Activated naive CD4-positive, alpha-beta T cell (primary cell): ENCODE measurements at places on chromosomes 7 and 10.

DNA sequence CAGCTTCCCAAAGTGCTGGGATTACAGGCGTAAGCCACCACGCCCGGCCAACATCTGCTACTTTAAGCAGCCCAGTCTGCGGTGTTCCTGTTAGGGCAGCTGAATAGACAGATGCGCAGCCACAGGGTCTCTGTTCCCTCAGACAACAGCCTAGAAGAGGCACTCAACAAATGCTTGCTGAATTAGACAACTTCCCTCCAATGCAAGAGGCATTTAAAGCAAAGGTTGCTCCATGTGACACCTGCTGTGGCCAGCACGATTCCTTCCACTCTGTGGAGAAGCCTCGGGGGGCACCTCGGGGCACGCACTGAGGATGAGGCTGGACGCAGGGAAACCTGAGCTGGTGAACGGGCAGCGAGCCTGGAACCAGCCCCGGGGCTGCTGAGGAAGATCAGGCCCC, 237.8 kb downstream of the MAD1L1 start:
- DNase-seq: no peak

DNA sequence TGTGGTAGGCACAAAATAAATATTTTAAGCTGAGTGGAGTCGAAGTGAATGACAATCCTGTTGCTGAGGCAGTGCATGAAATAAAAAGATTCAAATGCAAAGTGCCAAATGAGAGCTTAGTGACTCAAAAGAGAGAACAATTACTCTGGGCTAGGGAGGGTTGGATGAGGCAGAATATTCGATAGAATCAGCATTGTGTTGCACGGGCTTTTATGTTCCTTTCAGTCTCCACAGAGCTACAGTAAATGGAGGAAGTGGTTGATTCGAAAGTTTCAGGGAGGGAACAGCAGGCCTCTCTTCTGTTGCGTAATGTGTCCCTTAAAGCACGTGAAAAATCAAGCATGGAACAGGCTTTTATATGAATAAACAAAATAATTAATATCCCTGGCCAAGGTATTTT, 599.3 kb upstream of the CELF2 start:
- no peak for DNase-seq

- DNase-seq: no peak
Measured at GRCh38 chr10:45209888-45210287, 105.5 kb downstream of the OR13A1 start.

- DNase-seq: no peak
Measured at GRCh38 chr7:43785420-43785819, 26.9 kb downstream of the BLVRA start.

DNA sequence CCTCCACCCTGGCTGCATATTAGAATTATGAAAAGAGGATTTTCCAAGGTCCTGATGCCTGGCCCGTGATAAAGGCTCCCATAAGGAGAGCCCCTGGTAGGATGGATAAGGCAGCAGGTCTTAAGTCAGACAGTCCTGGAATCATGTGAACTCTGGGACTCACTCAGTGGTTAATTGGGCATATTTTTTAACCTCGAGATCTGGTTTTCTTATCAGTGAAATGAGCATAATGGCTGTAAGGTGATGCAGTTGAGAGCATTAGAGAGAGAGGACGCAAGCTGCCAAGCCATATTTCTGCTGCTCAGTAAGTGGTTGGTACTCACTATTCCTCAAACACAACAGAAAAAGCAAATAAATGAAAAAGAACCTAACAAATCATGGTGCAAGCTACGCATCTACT, 37.8 kb downstream of the TARP start:
- no peak for DNase-seq

DNA sequence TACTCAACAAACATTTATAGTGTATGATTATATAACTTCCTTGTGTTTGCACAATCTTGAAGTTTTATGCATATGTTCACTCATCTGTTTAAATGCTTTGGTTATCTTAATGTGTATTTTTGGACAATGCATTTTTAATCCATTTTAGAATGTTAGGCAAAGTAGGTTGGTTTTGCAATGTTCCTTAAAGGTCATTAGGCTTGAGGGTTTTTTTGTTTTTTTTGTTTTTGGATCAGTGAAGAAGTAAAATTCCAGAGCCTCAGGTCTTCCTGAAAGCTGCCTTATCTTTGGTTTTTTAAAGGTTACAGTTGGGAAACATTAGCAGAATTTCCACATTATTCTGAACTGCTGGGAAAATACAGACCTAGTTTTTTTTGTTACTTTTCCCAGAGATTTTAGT, 12.8 kb downstream of the MDFIC start:
- no peak for DNase-seq

GRCh38 chr10:12348294-12348869, 965 bp upstream of the CAMK1D start:
- DNase-seq: no peak

DNA sequence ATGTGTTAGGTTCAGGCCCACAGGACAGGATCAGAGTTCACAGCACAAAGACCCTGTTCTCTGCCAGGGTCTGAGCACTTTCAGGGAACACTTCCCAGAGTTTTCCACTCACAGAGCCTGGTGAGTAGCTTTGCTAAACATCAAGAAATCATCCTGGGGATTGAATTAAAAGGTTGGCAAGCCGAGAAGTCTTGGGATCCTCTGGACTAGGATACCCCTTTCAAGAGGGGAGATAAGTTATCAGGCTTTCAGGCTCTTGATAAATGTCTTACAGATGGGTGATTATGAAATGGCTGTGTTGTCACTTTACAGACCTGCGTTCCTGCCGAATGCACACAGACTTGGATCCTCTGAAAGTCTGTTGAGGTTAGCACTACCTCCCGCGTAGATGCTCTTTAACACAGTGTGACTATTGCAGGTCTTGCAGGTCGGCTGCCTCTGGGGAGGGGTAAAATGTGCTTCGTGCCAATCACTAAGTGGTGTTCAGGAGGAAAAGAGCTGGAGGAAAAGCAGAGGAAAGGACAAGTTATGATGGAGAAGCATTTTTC, 473.5 kb upstream of the AKR1E2 start:
- no peak for DNase-seq

- no peak for DNase-seq
Measured at GRCh38 chr7:129989466-129989865, 36.7 kb upstream of the UBE2H start.

GRCh38 chr10:2529945-2530344, 537.4 kb upstream of the PFKP start:
- no peak for DNase-seq

- no peak for DNase-seq
Measured at GRCh38 chr10:88162852-88163251, 299.4 kb downstream of the PTEN start.

DNA sequence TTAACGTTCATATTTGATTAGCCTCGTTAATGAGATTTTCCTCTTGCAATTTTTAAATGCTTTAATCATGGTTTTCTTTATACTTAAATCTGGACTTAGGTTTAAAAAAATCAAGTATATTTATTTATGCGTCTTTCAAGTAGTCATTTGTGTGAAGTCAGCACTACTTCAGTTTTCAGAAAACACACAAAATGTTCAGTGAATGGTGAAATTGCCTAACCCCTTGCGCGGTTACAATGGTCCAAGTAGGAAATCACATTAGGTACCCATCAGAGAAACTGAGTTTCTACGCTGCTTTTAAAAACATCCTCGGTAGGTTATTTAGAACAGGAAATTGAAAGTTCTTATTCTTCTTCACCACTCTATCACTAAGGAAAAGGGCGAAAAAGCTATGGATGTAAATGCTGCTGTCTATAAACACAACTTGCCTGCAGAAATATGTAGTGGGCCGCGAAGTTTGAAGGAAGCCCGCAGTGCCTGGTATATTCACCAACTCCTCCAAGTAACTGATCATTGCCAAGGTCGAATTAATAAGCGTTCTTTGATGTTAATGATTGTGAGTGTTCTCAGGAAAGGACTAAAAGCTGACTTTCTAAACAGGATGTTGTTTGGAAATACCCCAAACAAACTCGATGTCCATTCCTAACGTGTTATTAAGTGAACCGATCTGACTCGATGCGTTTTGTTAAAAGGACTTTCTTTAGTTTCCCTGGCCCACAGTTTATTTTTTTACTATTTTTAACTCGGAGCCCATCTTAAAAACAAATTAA, 1.0 kb downstream of the SYPL1 start:
- no peak for DNase-seq

DNA sequence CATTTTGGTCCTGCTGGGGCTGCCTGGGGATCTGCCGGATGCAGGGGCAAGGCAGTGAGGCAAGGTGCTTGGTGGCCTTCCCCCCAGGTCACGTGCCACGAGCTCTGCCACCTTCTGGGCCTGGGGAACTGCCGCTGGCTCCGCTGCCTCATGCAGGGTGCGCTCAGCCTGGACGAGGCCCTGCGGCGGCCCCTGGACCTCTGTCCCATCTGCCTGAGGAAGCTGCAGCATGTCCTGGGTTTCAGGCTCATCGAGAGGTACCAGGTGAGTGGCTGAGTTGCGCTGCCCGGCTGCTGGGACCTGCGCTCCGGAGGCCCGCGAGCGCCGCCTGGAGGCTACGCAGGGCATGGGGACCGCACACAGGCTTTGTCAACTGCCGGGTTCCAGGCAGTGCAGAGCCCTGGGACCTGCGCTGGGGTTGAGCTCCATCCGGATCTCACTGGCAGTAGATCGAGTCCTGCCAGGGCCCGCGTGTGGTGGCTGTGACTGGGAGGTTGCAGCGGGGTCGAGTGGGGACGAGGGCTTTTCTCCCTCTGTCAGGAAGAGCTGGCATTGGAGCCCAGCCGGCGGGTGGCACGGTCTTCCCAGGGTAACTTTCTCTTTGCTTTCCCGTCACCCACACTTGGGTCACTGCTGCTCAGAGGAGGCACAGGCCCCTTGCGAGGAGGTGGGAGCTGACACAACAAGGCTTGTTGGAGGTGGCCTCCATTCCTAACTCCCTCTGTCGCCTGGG, 21.7 kb downstream of the AMZ1 start:
- peak; percentile 56 for DNase-seq

DNA sequence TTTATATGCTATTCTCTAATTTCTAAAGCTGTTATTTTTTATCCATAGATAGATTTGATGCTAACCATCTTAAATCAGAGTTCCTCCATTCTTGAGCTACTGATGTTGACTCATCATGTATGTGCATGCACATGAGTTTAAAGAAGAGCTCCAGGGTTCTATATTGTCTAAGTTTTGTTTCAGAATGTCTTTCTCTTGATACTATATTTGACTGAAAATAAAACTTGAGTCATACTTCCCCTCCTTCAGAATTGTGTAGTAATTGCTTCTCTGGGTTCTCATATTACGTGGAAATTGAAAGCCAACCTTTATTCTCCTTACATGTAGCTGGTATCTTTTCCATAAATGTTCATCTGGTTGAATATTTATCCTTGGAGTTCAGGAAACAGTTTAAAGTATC, 89.4 kb downstream of the LRRTM3 start:
- DNase-seq: no peak

- no peak for DNase-seq
Measured at GRCh38 chr10:124825702-124826101, 24.1 kb downstream of the ABRAXAS2 start.

DNA sequence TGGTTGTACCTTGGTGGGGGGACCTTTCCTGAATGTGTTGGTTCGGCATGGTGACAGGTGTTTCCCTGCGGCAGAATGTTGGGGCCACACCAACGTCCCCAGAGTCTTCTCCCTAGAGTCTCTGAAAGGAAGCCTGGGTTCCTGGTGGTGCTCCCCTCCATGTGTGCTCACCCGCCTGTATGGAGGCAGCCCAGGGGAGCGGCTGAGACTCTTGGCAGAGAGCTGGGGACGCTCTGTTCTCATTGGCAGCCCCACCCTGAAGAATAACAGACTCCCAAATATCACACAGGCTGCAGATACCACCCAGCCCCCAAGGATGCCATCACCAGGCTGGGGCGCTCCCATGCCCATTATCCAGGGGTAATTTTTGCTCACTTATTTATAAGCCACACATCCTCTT, 34.8 kb downstream of the CHST12 start:
- no peak for DNase-seq

DNA sequence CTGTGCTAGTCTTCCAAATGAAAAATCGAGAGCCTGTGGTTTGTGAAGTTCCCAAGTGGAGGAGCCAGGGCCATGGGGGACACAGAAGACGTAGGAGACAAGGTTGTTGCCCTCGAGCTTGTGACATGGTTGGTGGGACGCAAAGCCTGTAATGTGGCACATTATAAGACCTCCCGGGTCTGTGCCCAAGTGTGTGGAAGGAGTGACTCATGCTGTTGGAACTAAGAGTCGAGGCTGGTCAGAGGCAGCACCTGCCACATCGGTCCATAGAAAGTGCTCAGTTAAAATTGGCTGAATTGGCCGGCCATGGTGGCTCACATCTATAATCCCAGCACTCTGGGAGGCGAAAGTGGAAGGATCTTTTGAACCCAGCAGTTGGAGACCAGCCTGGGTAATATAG, 27.0 kb upstream of the PODXL start:
- no peak for DNase-seq

GRCh38 chr7:94375691-94376090, 19.0 kb upstream of the COL1A2 start:
- DNase-seq: no peak

DNA sequence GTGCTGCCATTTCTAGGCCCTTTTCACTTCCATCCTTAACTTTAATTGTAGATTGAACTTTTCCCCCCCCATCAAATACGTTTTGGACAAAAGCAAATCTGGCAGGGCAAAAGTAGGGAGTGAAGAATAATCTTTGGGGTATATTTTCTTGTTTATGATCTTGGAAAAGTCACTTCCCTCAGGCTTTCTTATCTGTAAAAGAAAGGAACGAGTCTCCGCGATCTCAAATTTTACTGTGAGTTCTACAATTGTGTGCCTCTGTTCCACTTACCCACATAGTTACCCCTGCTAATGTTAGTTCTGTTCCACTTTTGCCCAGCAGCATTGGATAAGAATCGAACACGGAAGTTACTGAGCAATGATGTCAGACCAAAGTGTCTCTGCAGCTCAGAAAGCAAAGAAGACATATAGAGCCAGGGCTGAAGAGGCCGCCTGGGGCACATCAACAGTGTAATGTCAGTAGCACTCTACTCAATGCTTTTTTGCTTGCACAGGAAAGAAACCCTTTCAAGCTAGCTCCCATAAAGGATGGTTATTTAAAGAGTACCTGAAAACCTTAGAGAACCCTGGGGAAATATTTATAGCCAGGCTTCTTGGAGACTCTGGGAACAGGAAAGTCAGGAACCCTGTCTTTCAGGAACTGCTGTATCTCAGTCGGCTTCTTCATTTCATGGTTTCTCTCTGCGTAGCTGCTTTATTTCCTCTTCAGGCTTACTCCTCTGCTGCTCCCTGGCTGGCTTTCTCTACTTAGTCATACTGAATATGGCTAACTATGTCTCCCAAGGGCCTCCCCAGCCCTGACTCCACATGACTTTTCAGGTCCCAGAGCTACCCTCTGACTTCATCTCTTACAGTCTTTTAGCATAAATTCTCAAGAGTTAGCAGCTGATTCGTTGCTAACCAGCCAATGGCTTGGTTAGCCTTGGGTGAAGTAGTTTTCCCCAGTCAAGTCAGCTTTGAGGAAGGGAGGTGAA, 123.7 kb upstream of the FAM3C start:
- DNase-seq: no peak
